NCI-H2081 treated with DMSO at 0.1 percent for 48 hours (cell line): ENCODE measurements at places on chromosomes 16 and 17.

- no peak for DNase-seq
Measured at GRCh38 chr16:72963533-72964315, 84.2 kb downstream of the ZFHX3 start.

- DNase-seq = no peak
Measured at GRCh38 chr17:61247439-61247838, 152.2 kb upstream of the TBX2 start.

DNA sequence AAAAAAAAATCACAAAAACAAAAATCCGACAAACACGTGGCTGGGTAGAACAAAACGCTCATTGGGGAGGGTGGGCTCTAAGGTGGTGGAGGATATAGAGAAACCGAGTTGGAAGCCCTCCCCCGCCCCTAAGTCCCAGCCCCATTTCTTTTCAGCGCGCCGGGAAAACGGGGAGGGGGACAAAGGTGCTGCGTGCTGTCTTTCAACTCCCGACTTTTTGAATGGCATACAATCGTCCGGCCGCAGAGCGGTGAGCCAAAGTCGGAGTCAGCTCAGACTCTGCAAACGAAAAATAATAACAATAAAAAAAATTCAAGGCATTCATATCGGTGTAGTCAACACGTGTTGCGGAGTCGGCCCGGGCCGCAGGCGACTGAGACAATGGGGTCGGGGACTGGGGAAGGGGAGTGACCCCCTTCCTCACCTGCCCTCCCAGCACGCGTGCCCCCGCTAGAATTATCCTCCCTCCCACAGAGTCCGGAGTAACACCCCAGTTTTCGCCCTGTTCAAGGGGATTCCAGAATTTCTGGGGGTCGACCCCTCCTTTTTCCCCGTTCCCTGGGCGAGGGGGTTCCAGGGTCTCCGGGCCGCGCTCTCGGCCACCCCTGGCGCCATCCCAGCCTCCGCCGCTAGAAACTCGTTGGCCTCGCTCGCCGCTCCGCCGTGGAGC lies 1.7 kb upstream of the IGF2BP1 start:
- DNase-seq = no peak

- no peak for DNase-seq
Measured at GRCh38 chr16:57643910-57644309, 15.5 kb downstream of the ADGRG1 start.

DNA sequence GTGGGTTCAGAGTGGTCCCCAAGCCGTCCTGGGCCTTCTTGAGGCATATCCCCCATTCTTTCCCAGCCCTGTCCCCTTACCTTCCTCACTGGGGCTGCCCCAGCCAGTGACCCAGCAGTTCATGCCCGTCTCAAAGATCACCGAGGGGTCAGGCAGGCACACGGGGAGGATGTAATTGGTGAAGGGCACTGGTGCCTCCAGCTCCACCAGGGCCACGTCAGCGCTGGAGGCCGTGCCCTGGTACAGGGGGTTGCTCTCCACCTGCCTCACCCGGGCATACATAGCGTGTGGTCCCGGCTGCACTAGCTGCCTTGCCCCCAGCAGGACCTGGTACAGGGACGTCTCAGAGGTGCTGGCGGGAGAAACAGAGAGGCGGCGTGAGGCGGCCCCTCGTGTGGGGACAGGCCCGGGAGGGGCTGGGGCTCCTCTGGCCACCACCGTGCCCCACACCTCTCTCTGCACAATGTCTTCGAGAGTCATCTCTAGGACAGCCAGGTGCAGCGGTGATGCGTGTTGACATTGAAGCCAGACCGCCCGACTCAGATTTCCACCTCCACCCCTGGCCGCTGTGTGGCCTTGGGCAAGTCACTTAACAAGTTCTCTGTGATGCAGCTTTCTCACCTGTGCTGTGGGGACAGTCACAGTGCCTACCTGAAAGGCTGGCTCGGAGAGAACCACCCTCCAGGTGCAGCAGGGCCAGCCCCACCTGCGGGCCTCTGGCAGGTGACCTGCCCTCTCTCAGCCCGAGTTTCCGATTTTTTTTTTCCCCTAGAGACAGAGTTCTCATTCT lies 5.8 kb downstream of the PRSS27 start:
- DNase-seq = no peak

DNA sequence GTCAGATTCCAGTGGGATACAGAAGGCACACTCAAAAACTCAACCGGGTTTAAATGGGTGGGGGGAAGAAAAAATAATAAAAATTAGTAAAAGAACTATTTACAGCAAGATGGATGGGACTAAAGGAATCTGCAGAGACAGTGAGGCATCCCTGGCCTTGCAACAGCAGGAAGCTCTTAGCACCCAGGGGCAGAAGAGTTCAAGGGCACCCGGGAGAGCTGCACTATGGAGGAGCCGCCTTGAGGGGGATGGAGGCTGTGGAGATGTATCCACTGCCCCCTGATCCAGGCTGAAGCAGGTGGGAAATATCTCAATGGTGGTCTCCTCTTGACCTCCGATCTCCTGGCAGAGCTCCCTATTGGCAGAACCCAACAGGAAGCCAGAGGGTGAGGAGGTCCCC lies 69.4 kb upstream of the NFAT5 start:
- no peak for DNase-seq

- no peak for DNase-seq
Measured at GRCh38 chr17:81075307-81075706, 40.4 kb downstream of the BAIAP2 start.

- no peak for DNase-seq
Measured at GRCh38 chr17:64500487-64500859, 3.6 kb upstream of the POLG2 start.

DNA sequence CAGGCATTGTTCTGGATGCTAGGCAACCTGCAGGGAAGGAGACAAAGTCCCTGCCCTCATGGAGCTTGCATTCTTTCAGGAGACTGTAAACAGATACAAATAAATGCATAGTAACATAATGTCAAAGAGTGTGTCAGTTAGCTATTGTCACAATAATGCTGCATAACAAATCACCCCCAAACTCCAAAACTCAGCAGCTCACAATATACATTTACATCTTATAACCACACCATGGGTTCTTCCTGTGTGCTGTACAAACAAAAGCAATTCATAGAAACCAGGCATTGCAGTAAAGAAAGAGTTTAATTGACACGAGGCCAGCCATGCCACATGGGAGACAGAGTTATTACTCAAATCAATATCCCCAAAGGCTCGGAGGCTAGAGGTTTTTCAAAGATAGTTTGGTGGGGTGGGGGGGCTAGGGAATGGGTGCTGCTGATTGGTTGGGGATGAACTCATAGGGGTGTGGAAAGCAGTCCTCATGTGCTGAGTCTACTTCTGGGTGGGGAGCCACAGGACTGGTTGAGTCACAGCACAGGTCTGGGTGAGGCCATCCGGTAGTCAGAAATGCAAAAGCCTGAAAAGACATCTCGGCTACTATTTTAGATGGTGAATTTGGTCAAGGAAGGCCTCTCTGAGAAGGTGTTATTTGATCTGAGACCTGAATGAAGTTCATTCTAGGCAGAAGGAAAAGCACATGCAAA lies 79.0 kb downstream of the GPRC5B start:
- no peak for DNase-seq

GRCh38 chr17:17391668-17392370 lies 85.0 kb upstream of the MED9 start:
- DNase-seq = no peak

DNA sequence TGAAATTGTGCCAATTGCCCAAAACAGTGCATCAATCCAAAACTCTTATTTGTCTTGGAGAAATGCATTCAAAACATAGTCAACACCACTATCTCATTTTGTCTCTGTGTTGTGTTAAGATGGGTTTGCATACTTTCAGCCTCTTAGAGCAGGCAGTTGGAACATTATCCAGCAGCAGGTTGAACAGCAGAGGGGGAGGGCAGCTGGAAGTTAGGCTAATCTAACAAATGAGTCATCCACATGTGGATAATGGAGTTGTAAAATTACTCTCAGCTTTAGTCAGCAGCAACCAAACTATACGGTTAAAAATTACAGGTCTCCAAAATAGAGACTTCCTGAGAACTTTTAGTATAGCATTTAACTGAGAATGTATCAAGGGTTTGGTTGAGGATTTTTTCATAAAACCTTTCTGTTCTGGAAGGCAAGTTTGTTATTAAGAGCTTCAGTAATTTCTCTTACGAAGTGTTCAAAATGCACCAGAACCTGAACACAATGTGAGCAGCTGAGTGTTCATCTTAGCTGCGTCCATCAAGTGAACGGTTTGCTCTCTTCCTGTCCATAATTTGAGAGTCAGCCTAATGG lies 46.3 kb downstream of the PRKCA start:
- no peak for DNase-seq
